Type B pancreatic cell (in vitro differentiated cells): ENCODE measurements at places on chromosomes 7 and 10.
A peak's percentile ranks its signal among the peaks of the same experiment; 100 is the strongest.

DNA sequence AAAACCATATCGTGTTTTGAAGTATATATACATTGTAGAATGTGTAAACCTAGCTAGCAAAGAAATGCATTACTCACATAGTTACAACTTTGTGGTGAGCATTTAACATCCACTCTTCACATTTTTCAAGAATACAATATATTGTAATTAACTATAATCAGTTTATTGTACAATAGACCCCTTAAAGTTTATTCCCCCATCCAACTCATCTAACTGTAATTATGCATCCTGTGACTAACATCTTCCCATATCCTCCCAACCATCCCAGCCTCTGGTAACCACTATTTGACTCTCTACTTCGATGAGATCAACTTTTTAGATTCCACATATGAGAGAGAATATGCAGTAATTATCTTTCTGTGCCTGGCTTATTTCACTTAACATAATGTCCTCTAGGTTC lies 526.4 kb downstream of the KIF20B start:
- no peak overlapping the region for H3K27ac ChIP-seq
- H3K36me3 ChIP-seq, result no peaks in the 10 kb centered on the region
- no peak for DNase-seq
- H3K27me3 ChIP-seq, result peaks cover 8% of the 10 kb centered on the region

DNA sequence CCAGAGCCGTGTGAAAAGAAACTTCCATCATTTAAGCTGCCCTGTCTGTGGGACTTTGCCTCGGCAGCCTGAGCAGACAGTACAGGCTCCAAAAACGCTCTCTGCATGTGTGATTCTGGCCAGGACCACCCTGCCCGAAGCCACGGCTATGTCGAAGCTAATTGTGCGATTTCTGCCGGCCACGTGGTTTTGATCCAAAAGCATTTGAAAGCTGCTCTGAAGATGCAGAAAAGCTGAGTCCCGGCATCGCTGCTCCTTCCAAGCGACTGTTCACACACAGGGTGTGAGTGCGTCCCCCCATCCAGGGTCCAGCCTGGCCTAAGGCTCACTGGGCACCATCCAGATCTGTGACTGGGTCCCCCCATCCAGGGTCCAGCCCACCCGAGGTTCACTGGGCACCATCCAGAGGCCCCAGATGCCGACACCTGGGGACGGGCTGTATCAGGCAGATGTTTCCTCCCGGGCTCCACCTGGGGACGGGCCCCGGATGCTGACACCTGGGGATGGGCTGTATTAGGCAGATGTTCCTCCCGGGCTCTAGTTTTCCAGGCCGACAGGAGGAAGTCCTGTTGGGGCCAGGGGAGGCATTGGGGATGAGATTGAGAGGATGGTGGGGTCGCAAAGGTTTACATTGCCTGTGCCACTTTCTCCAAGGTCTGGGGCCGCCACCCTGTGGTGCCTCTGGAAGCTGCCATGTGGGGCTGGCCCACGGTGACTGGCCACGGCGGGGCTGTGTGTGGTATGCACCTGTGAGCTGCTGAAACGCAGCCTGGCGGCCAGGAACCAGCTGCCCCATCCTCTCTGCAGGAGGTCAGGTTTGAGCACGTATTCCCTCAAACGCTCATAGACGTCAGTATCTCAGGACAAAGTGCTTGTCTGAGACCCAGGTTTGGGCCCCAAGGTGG lies 527.4 kb downstream of the DNAJB6 start:
- H3K4me3 ChIP-seq, result no peak overlapping the region
- H3K27me3 ChIP-seq, result peaks cover 5% of the 10 kb centered on the region
- no peak for DNase-seq
- peaks cover 8% of the 10 kb centered on the region for H3K4me1 ChIP-seq
- no peak overlapping the region for H3K27ac ChIP-seq

DNA sequence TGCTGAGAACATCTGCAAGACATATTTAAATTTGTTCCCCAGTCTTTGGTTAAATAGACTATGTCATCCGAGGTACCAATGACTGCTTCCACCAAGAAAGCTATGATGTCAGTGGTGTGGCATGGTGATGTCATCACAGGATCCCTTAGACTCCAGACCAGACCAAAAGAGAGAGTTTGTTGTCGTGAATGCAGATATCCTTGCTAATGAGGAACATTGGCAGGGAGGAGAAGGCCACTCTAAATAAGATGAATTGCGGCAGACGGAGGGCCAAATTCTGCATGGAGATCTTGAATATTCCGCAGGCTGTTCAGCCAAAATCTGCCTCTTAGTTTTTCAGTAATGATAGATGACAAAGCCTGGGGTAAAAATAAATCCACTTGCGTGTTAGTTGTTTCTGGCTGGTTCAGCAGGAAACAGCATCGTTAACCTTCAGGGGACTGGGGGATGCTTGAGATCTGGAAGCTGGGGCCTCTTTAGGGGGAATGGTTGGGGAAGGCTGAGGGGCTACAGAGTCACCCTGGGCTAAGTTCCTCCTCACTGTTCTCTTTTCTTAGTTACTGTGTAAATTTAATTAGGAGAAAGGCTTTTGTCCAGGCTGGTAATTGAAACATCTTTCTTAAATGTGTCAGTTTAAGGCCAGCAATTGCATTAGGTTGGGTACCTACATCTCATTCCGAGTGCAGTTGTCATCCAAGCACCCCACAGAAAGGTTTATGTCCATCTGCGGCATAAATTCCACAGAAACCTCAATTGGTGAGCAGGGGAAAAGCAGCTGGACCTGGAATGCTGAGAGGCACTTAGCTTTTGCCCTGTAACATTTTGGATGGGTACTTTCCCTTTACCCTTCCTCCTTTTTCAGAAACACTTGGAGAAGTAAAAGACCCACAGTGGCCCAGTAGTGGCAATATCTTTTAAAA lies 11.6 kb upstream of the CAMK1D start:
- H3K27ac ChIP-seq, result peak overlapping the region; percentile 29
- H3K4me3 ChIP-seq, result no peak overlapping the region
- no peaks in the 10 kb centered on the region for H3K27me3 ChIP-seq
- H3K4me1 ChIP-seq, result peaks cover 24% of the 10 kb centered on the region

GRCh38 chr7:105188201-105188600 lies 174.2 kb downstream of the KMT2E start:
- peaks cover 6% of the 10 kb centered on the region for H3K4me1 ChIP-seq
- no peak overlapping the region for H3K4me3 ChIP-seq
- no peaks in the 10 kb centered on the region for H3K36me3 ChIP-seq
- no peak for DNase-seq
- no peaks in the 10 kb centered on the region for H3K27me3 ChIP-seq
- no peak overlapping the region for H3K27ac ChIP-seq
